ENCODE measurements at places on chromosomes 2 and 18.

GRCh38 chr2:23426263-23426905 lies 41.4 kb downstream of the KLHL29 start:
- no peak for DNase-seq

DNA sequence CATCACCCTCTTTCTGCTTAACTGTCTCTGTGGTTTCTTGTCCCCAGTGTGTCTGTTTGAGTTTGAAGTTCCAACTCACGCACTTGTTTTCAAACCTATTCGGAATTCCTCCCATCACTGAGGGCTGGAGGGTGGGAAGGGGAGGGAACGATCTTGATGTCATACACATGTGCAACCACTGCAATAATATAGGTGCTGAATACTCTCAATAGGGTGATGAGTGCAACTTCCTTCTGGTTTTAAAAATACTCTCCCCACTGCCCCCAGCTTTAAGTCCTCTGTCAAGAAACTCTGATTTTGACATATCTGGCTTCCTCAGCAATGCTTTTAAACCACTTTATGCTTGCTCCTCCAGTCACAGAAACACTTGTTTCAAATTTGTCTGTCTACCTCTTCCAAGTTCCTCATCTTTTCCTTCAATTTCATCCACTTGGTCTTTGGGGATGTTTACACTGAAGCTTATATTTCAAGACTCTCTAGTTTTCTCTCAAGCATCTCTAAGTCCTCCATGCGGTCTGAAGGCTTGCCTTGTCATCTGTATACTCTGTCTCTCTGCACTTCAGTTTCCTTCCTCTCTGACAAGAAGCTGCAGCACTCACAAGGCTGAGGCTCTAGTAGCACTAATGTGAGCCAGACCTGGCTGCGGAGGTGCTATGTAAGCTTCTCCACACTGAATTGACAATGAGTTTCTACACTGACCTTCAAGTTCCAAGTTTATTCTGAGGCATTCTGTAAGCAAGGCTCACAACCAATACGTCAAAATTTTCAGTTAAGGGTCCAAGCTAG lies 422.3 kb downstream of the ZEB2 start:
- DNase-seq = peak; percentile 7

- DNase-seq = peak; percentile 44
Measured at GRCh38 chr18:22536558-22536957, 118.8 kb upstream of the CTAGE1 start.

DNA sequence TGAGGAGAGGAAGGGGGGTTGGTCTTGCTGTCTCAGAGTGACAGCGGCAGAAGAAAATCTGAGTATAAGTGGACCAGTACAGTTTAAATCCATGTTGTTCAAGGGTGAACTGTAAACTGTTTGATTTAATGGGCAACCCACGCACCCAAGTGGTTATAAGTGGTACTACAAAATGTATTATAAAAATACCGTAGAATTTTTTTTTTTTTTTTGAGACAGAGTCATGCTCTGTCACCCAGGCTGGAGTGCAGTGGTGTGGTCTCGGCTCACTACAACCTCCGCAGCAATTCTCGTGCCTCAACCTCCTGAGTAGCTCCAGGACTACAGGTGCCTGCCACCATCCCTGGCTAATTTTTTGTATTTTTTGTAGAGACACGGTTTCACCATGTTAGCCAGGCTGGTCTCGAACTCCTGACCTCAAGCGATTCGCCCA lies 2.1 kb upstream of the CHCHD5 start:
- peak; percentile 35 for DNase-seq

DNA sequence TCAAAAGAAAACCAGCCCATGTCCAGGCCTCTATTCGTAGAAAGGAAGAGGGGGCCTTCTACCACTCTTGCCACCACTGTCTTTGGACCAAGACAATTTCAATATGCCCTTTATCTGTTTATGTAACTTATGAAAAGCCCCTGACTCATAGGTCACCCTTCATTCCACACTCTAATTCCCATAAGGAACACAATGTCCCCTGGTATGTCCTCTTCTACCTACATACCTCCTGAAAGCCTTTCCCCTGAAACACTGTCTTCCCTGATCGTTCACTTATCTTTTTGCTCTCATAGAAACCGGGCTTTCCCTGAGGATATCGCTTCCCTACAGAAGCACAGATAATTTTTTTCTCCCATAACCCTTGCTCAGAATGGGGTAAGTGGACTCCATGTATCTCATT lies 13.3 kb downstream of the EIF2AK3 start:
- no peak for DNase-seq

DNA sequence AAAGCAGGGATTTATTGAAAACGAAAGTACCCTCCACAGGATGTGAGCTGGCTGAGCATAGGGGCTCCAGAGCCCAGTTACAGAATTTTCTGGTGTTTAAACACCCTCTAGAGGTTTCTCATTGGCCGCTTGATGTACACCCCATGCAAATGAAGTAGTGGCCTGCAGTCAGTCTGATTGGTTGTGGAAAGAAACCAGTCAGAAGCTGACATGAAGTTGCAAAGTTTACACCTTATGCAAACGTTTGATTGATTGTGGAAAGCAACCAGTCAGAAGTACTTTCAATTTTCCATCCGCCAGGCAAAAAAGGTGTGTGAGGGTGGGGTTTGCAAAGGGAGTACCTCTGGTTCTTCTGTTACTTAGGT lies 62.3 kb downstream of the VWA3B start:
- no peak for DNase-seq

GRCh38 chr18:74501386-74501785 lies 5.2 kb downstream of the CNDP2 start:
- DNase-seq = no peak

DNA sequence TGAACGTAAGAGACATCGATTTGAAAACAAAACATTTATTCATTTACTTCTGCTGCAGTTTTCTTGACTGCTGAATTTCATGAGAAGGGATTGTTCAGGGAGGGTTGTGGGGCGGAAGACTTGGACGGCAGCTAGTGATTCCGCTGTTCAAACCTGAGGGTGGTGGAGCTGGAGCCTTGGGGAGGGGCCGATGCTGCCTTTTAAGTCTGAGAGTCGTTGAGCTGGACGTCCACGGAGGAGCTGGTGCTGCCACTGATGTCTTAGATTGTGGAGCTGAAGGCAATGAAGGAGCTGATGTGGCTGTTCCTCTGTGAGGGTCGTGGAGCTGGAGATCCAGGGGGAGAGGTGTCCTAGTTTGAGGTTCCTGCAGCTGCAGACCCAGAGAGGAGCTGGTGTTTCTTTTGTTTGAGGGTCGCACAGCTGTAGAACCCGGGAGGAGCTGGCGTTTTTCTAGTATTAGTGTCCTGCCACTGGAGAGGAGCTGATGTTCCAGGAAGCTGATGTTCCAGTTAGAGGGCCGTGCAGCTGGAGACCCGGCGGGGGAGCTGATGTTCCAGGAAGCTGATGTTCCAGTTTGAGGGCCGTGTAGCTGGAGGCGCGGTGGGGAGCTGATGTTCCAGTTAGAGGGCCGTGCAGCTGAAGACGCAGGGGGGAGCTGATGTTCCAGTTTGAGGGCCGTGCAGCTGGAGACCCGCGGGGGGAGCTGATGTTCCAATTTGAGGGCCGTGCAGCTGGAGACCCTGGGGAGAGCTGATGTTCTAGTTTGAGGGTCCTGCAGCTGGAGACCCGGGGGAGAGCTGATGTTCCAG lies 150.9 kb downstream of the RTP5 start:
- no peak for DNase-seq

- no peak for DNase-seq
Measured at GRCh38 chr18:63480476-63480875, 3.7 kb downstream of the SERPINB5 start.

DNA sequence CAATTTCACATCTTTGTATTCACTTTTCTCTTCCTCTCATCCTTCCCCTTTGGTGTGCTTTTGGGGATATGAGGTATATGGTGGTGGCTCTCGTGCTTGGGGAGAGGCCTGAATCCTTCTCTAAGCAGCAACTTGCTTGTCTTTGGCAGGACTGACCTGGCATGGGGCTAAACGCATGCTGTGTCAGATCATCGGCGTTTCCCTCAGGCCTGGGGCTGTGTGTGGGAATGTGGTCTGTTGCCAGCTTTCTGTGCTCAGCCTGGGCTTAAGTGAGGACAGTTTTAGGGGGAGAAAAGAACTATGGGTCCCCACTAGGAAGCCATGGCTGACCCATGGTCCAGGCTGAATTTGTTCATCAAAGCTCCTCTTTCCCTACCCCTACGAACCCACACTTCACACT lies 60.7 kb downstream of the TET3 start:
- no peak for DNase-seq

GRCh38 chr2:101961338-101962191 lies 30.2 kb upstream of the IL1R2 start:
- DNase-seq = no peak

- DNase-seq = no peak
Measured at GRCh38 chr2:9650119-9650821, 19.5 kb upstream of the YWHAQ start.

GRCh38 chr2:224523626-224524577 lies 61.3 kb downstream of the CUL3 start:
- no peak for DNase-seq

DNA sequence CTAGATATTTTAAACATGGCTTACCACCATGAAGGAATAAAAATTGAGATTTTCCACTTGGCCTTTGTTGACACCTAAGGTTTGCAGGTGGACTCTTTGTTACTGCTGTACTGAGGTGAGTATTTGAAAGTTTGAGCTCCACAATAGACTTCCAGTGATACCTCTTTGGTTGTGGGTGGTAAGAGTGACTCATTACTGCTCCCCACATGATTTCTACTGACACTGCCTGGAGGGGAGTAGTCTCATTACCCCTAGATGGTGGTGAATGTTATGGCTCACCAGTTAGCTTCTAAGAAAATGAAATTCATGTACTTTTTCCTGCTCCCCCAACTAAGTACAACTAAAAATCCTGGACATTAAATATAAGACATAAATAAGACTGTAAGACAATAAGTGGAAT lies 1183.1 kb upstream of the TMEFF2 start:
- no peak for DNase-seq

GRCh38 chr2:149552226-149552625 lies 35.3 kb downstream of the MMADHC start:
- no peak for DNase-seq

DNA sequence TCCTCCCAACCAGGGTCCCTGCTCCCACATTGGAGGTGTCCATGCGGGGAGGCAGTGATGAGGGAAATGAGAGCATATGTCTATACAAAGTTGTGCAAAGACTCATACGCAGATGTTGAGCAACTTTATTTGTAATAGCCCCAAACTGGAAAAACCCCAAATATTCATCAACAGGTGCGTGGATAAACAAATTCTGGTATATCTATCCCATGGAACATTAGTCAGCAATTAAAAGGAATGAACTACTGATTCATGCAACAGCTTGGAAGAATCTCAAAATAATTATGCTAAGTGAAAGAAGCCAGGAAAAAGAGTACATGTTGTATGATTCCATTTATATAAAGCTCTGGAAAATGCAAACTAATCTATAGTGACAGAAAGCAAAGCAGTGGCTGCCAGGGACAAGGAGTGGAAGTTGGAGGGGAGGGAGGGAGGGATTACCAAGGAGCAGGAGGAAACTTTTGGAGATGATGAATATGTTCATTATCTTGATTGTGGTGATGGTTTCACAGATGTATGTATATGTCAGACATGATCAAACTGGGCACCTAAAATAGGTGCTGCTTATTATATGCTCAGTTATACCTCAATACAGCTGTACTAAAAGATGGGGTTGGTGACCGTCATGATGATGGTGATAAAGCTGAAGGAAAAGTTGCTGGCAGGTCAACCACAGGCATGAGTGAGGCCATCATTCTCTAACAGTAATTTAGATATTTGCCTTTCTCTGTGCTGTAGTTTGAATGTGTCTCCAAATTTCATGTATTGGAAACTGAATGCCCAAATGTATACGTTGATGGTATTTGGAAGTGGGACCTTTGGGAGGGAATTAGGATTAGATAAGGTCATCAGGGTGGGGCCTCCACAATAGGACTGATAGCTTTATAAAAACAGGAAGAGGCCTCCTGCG lies 270.9 kb downstream of the CYP26B1 start:
- no peak for DNase-seq

DNA sequence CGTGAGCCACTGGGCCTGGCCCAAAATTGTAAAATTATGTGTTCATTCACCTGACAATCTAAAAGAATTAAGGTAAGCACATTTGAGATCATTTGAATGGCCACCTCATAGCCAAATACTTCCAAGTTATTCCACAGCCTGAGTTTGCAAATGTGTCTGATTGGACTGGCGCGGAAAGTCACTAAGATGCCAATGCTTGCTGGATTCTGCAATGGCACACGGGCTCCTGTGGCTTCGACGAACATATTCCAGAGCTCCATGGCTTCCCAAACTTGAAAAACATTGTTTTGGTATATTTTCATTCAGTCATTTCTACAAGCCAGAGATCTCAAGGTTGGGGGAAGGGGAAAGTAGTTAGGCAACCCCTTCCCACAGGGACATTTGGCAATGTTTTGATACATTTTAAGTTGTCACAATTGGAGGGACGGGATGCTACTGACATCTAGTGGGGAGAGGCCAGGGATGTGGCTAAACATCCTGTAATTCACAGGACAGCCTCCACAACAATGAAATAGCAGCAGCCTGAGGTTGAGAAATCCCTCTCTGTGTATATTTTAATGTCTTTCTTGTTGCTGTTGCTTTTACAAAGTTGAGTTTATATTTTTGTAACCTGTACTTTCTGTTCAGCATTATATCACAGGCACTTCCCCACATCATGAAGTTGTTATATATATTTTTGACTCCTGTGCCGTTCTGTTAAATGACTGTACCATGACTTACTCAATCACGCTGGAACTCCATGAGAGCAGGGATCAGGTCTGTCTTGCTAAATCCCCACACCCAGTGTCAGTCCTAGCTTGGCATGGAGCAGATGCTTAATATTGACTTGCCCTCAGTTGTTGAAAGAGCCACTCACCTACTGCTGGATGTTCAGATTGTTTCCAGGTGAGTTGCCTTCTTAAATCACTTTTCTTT lies 56.9 kb downstream of the COL4A4 start:
- peak; percentile 81 for DNase-seq

DNA sequence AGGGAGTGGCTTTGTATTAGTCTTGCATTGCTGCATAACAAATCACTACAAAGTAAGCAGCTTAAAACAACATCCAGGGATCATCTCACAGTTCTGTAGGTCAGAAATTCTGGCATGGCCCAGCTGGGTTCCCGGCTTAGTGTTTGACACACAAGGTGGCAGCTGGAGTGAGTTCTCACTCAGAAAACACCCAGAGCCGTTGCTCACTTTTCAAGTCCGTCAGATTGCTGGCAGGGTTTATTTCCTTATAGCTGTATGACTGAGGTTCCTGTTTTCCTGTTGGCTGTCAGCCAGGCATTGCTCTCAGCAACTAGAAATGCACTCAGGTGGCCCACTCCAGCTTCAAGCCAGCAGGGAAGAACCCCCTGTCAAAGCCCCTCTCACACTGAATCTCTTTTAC lies 324.1 kb downstream of the CCDC178 start:
- no peak for DNase-seq
